ENCODE measurements at places on chromosomes 13 and 19.

- no peak for DNase-seq
Observed at GRCh38 chr19:38068826-38069225, 155.2 kb downstream of the DPF1 start.

- DNase-seq, result no peak
Observed at GRCh38 chr13:112483299-112483698, 104.7 kb downstream of the TUBGCP3 start.

GRCh38 chr13:24038405-24038804, 122.1 kb upstream of the SPATA13 start:
- DNase-seq, result no peak

GRCh38 chr13:42788601-42789000, 7.2 kb downstream of the FAM216B start:
- DNase-seq, result no peak

DNA sequence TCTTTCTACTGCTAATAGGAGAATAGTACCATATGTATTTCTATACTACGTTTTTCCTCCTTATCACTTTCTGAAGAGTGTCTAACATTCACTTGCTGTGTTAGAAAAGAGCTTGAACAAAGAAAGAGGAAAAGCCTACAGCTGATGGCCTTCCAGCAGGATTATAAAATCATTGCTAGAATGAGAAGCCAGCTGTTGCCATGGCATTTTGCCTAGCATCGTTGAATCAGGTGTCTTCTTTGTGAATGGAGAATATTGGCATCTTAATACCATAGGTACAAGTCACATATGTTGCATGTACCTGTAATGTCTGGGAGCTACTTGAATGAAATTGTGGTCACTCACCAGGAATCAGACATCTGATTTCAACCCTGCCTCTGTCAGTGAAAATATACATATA, 1174.9 kb downstream of the PCDH17 start:
- DNase-seq, result no peak

- DNase-seq, result no peak
Observed at GRCh38 chr13:28623782-28624706, 34.9 kb upstream of the POMP start.

DNA sequence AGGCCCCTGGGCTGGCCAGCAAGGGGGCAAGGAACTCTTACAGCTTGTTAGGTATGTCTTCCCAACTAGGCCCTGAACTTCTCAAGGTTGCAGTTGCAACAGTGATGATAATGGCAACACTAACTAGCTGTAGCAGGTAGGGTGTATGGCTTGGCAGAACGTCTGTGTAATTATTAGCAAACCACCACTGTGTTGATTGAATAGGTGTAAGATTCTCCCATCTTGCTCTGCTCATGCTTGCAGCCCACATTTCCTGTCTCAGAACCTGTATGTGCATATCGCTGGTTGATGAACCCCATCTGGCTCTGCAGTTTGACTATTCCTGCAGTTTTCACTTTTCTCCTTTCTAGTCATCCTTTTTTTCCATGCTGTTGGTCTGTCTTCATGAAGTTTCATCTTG, 178.8 kb downstream of the KATNAL1 start:
- no peak for DNase-seq

GRCh38 chr19:47228937-47229675, 1.9 kb downstream of the BBC3 start:
- no peak for DNase-seq

DNA sequence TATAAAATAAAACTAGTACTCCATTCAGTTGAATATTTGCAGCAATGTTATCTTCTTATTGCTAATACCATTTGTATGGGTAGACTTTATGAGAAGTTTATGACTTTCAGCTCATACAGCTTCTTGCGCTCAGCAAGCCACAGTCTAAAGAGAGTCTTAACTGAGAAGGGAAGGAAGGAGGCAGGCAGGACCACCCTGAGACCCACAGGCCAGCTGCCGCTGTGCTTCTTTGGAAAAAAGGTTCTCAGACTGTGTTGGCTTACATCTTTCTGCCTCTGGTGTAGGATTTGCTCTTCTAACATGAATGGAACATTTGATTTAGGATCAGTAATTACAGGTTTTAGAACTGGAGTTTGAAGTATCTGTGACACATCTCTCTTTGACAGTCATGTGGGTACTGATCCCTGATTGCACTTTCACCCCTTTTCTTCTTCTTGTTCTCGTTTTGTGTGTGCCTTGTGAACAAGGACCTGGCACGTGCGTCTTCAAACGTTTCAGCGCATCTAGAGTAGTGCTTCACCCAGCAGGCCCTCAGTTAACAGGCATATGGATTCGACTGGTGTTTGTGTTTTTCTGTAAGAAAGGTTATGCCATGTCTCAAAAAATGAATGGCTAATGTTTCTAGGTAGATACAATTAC, 7.1 kb upstream of the GPR18 start:
- no peak for DNase-seq

GRCh38 chr19:45464274-45464673, 3.5 kb upstream of the FOSB start:
- DNase-seq, result no peak

DNA sequence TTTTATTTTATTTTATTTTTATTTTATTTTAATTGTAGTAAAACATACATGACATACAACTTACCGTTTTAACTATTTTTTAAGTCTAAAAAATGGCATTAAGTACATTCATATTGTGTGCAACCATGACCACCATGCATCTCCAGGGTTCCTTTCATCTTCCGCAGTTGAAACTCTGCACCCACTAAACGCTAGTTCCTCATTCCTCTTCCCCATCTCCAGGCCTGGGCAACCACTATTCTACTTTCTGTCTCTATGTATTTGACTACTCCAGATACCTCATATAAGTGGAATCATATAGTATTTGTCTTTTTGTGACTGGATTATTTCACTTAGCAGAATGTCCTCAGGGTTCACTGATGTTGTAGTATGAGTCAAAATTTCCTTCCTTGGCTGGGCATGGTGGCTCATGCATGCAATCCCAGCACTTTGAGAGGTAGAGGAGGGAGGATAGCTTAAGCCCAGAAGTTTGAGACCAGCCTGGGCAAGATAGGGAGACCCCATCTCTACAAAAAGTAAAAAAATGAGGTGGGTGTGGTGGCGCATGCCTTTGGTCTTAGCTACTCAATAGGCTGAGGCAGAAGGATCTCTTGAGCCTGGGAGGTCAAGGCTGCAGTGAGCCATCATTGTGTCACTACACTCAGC, 55.7 kb upstream of the ZNF507 start:
- DNase-seq, result peak; percentile 90

GRCh38 chr13:76619631-76620030, 266.6 kb downstream of the KCTD12 start:
- no peak for DNase-seq

GRCh38 chr13:105569816-105570215, 965.6 kb downstream of the EFNB2 start:
- no peak for DNase-seq

DNA sequence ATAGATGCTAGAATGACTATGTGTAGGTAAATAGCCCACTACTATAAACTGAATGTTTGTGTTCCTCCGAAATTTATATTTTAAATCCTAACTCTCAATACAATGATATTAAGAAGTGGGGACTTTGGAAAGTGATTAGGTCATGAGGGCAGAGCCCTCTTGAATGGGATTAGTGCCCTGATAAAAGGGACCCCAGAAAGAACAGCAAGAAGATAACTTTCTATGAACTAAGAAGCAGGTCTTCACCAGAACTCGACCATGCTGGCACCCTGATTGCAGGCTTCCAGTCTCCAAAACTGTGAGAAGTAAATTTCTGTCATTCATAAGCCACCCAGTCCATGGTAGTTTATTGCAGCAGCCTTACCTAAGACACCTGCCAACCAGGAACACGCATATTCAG, 33.9 kb downstream of the OXGR1 start:
- no peak for DNase-seq

GRCh38 chr19:49887665-49888509, 8.8 kb downstream of the IL4I1 start:
- DNase-seq, result no peak

- DNase-seq, result no peak
Observed at GRCh38 chr13:50014386-50014785, 858 bp upstream of the KCNRG start.

DNA sequence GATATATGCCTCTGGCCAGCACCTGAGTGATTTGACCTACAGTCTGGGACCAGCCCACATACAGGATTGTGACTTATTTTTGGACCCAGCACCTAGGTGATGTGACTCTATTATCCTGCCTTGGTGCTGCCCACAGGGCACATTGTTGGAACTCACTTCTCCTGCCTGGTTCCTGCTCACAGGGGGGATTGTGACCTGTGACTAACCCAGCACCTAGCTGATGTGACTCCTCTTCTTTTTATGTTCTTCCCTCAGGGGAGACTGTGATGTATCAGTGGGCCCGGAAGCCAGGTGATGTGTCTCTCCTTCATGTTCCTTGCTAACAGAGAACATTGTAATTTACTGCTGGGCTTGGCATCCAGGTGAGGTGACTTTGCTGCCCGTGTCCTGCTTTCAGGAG, 63.0 kb upstream of the ZNF724 start:
- DNase-seq, result no peak

DNA sequence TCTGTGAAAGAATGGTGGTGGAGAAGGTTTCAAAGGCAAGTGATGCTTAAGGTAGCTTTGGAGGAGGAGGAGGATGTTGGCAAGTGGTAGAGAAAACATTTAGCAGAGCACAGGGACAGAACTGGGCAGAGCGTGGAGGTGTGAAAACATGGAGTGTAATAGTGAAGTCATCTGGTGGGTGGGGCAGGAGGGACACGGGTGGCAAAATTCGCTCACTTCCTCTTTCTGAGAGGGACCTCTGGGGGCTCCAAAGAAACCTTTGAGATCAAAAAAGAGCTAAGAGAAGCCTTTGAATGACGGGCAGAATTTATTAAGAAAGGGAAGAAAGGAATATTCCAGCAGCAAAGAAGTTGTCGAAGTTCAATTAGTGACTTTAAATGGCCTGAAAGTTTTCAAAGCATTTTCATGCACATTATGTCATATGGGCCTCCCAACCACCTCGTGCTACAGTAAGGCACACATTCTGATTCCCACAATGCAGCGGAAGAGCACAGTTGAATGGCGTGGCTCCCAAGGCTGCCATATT, 82.8 kb downstream of the STARD13 start:
- DNase-seq, result no peak

DNA sequence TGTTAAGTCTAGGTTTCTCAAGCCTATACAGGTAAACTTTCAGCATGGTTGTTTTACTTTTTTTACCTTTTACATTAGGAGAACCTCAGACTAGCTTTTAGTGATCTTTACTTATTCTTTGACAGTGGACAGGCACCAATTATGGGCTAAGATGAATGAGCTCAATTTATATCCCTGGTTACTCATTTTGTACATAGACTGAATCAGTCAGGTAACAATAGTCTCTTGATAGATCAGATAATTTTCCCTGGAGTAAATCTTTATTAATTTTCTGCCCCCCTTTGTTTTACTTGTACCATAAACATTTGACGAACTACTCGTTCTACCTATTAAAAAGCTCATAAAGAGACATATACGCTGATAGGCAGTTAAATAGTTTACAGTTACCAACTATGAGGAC, 22.8 kb downstream of the SPART start:
- no peak for DNase-seq

DNA sequence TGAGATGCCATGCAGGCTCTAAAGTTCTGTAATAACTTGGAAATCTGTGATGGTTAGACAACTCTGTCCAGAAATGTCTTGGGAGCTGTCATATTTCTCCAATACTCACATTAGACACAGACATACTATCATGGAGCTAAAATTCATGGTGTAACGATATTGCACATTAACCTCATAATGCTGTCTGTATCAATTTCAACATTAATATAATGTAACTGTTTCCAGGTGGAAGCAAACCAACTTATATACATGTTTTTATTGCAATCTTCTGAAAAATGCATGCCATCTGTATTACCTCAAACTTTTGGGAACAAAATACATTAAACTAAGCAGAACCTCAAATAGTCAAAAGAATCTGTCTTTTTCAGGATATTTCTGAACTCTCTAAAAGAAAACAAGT, 14.7 kb upstream of the SPART start:
- no peak for DNase-seq

DNA sequence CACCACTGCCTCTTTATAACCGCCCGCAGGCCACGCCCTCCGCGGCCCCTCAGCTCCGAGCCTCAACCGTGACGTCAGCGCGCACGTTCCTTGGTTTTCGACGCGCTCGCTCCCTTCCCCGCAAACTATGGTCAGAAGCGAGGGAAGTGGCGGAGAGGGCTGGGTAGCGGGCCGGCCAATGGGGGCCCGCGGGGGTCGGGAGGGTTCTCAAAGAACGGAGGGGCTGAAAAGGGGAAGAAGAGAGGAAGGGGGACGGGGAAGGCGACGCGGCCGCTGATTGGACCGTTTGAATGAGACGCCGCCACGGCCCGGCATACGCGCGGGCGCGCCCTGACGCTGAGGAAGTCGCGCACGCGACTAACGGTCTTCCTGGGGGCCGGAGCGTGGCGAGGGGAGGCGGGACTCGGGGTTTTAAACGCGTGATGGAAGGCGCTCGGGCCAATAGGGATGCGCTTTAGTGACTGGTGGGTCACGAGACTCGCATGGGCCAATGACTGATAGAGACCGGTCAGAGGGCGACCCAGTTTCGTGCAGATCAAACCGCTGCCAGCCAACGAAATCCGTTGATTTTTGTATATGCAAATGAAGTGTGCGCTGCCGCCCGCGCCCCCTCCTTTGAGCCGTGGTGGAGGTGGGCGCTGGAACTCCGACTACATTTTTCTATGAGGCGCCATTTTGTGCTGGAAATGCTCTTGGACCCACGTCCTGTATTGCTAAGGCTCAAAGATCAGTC, 378 bp upstream of the UBE2S start:
- DNase-seq, result peak; percentile 100

DNA sequence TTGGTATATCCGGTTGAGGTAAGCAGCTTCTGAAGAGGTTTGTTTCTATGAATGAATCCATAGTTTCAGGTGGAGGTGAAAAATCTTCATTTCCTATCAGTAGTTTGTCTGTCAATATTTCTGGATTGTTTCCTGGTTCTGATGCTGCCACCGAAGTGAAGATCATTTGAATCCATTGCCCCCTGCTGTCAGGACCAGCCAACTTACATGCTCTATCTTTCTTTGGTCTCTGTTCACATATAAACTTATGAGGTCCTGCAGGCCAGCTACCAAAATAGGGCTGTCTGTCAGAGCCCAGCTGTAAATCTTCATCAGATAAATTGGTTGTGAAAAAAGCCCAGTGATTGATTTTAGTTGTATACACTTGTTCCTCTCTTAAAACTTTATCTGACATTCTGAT, 15.2 kb upstream of the N4BP2L1 start:
- DNase-seq, result no peak

DNA sequence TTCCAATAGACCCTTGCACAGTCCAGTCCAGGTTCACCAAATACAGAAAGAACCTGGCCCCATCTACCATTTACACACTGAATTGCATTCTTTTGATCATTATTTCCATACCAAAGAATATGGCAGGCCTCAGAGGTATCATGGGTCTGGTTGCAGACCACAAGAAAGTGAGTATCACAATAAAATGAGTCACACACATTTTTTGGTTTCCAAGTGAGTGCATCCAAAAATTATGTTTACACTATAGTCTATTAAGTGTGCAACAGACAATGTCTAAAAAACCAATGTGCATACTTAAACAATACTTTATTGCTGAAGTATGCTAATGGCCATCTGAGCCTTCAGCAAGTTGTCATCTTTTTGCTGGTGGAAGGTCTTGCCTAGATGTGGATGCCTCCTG, 105.3 kb downstream of the SPACA7 start:
- DNase-seq, result no peak

GRCh38 chr19:41206456-41206855, 12.6 kb upstream of the AXL start:
- DNase-seq, result no peak

All from esophagus muscularis mucosa (tissue), 4 donors.